ENCODE measurements at places on chromosomes 1 and 21.

- DNase-seq, result no peak
Measured at GRCh38 chr1:6898974-6899539, 113.8 kb downstream of the CAMTA1 start.

GRCh38 chr1:198416296-198416695 is 124.2 kb downstream of the ATP6V1G3 start:
- no peak for DNase-seq

DNA sequence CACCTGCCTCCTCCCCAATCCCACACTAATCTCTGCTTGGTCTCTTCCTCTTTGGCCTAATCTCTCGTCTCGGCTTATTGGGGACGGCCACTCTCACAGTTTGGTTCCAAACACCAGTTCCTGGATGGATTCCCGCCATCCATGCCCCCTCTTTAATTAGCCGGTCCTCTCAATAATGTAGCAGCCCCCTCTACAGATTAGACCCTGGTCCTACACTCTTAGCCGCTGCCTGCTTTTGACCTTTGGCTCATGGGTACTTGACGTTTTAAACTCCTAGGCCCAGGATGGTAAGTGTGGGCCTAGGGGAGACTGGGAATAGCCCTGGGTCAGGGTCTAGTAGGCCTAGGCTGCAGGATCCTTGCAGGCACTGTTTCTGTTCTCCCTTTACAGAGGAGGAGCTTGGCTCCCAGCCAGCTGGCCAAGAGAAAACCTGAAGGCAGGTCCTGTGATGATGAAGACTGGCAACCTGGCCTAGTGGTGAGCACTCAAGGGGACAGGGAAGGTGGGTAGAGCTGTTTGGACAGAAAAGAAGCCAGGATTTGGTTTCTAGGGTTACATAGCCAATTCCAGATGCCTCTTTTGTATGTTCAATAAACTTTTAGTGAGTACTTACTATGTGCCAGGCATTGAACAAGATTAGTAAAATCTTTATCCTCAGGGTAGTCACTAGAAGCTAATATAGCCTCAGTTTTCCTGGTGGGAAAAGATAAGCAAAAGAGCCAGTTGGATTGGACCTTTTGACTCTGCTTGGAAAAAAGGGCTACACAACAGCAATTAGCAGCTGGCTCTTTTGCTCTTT is 758 bp downstream of the RAD54L start:
- no peak for DNase-seq

GRCh38 chr1:182408435-182409075 is 8.1 kb upstream of the TEDDM1 start:
- DNase-seq, result no peak

DNA sequence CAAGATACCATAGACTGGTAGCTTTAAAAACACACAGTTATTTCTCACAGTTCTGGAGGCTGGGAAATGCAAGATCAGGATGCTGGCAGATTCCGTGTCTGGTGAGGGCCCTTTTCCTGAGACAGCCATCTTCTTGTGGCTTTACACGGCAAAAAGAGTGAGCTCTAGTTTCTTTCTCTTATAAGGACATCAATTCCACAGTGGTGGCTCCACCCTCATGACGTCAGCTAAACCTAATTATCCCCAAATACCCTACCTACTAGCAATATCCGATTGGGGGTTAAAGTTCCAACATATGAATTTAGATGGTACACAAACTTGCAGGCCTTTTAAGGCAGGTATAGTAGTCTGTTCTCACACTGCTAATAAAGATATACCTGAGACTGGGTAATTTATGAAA is 77.7 kb downstream of the PRRX1 start:
- no peak for DNase-seq

GRCh38 chr1:3864884-3865283 is 7.6 kb downstream of the DFFB start:
- DNase-seq, result no peak

- DNase-seq, result no peak
Measured at GRCh38 chr1:192053531-192053971, 104.7 kb upstream of the RGS18 start.

GRCh38 chr1:178389441-178389840 is 107.3 kb downstream of the CLEC20A start:
- no peak for DNase-seq

GRCh38 chr1:14686701-14687100 is 88.2 kb downstream of the KAZN start:
- no peak for DNase-seq

DNA sequence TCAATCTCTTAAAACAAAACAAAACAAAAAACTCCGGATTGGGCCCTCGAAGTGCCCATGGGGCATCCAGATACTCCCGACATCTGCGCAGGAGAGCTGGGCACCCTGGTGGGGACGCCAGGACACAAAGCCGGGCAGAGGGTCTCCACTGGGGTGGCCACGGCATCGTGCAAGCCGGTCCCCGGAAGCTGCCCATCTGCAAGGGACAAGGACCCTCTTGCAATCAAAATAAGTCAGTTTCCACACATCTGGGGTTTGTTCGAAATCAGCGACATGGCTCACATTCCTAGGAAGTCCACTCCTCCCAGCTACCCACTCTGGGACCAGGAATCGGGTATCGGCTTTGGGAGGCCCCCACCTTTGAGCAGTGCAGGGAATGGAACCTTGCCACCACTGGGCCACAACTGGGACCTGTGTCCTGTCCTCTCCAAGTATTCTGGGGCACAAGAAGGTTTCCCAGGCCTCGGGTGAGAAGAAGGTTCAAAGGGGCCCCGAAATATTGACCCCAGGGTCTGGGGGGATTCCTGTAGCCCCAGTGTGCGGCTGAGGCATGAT is 4.6 kb upstream of the PRDM16 start:
- no peak for DNase-seq

GRCh38 chr1:115175596-115175995 is 86.3 kb upstream of the TSPAN2 start:
- DNase-seq, result no peak

DNA sequence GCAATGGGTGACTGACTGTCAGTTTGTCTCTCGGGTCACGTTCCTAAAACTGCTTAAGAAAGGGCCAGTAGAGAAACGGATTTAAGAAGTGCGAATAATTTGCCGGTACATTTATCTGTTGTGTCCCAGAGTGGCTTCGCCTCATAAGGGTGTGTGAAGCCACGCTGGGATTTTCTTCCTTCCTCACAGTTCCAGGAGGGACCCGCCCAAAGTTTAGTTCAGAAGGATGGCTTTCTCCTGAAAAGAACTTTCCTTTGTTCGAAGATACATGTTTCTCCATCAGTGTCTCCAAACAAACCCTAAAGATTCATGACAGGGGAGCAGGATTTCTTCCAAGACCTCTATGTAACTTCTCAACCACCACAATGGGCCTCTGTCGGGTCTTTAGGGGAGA is 49.8 kb downstream of the ADAMTS1 start:
- DNase-seq, result no peak

- no peak for DNase-seq
Measured at GRCh38 chr1:236844499-236845271, 49.6 kb downstream of the MTR start.

GRCh38 chr1:182384387-182384960 is 7.1 kb downstream of the GLUL start:
- DNase-seq, result no peak
